Myometrial cell (primary cell): ENCODE measurements at places on chromosomes 13 and 19. TPM values are rescaled to one million over a fixed set of nuclear protein-coding genes. Genes with fewer than 3 reads are reported as not detected.

The ANGPTL8 gene
- not detected in 2 replicates for total RNA-seq

The FAM216B gene
- not detected in 2 replicates for total RNA-seq

The OLFM4 gene
- not detected in 2 replicates for total RNA-seq

The CLN5 gene
- total RNA-seq = 31.9 and 32.0 TPM in 2 replicates

The PDS5B gene
- total RNA-seq = 8.1 and 18.8 TPM in 2 replicates

The SRRM5 gene
- total RNA-seq = not detected in 2 replicates

The FOXA3 gene
- total RNA-seq = not detected in 2 replicates

The CRB3 gene
- not detected in 2 replicates for total RNA-seq

The PSG3 gene
- not detected in 2 replicates for total RNA-seq

The SPACA4 gene
- not detected in 2 replicates for total RNA-seq

The FNDC3A gene
- total RNA-seq = 38.8 and 39.2 TPM in 2 replicates

The KLK12 gene
- not detected in 2 replicates for total RNA-seq

The ZNF439 gene
- total RNA-seq = 0.58 and 1.4 TPM in 2 replicates

The CAMSAP3 gene
- not detected in 2 replicates for total RNA-seq

The ZNF846 gene
- 0.58 and 12.1 TPM in 2 replicates for total RNA-seq

The DOHH gene
- total RNA-seq = 12.7 and 20.0 TPM in 2 replicates

The IGFL4 gene
- total RNA-seq = not detected in 2 replicates

The FRY gene
- total RNA-seq = 7.5 and 24.8 TPM in 2 replicates

The ZGLP1 gene
- 0.53 and 0.58 TPM in 2 replicates for total RNA-seq

The NLRP9 gene
- total RNA-seq = not detected in 2 replicates

The IGFL2 gene
- total RNA-seq = not detected in 2 replicates

The CD70 gene
- not detected in 2 replicates for total RNA-seq

The PTH2 gene
- not detected in 2 replicates for total RNA-seq

The AMER2 gene
- not detected in 2 replicates for total RNA-seq

The ZNF728 gene
- not detected in 2 replicates for total RNA-seq

The LENG9 gene
- 8.7 and 11.0 TPM in 2 replicates for total RNA-seq

The ATP7B gene
- 1.6 and 2.3 TPM in 2 replicates for total RNA-seq

The BRCA2 gene
- total RNA-seq = 3.2 and 9.6 TPM in 2 replicates

The RFPL4AL1 gene
- not detected in 2 replicates for total RNA-seq

The FCHO1 gene
- 0.86 and 2.1 TPM in 2 replicates for total RNA-seq

The ZNF177 gene
- total RNA-seq = 0.29 and 0.71 TPM in 2 replicates

The RNF225 gene
- not detected in 2 replicates for total RNA-seq

The FBN3 gene
- not detected in 2 replicates for total RNA-seq

The PCP2 gene
- total RNA-seq = not detected in 2 replicates

The NDUFA11 gene
- 330 and 348 TPM in 2 replicates for total RNA-seq

The ERICH4 gene
- not detected in 2 replicates for total RNA-seq

The ZSWIM4 gene
- total RNA-seq = 2.9 and 3.5 TPM in 2 replicates

The ATP4B gene
- not detected in 2 replicates for total RNA-seq

The APC2 gene
- not detected in 2 replicates for total RNA-seq

The S1PR4 gene
- total RNA-seq = not detected in 2 replicates

The CERS1 gene
- 0.58 and 0.71 TPM in 2 replicates for total RNA-seq
